ENCODE measurements at places on chromosomes 3 and 15.

GRCh38 chr3:55364421-55364820 lies 122.7 kb downstream of the WNT5A start:
- DNase-seq: no peak

DNA sequence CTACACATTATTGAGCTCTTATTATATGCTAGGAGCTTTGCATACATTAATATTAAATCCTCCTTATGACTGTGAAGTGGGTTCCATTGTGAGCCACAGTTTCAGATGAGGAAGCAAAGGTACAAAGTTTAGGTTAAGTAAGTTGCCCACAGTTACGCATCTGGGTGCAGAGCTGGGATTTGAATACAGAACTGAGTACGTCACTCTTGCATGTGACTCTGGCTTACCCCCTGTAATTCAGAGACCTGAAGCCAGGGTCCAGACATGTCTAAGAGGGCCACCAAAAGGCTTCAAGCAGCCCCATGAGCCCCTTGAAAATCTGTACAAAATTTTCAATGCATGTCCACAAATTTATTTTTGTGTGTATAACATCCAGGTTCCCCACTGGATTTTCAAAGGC lies 71.8 kb downstream of the KLF15 start:
- no peak for DNase-seq

GRCh38 chr15:63880744-63881143 lies 47.0 kb upstream of the HERC1 start:
- no peak for DNase-seq

DNA sequence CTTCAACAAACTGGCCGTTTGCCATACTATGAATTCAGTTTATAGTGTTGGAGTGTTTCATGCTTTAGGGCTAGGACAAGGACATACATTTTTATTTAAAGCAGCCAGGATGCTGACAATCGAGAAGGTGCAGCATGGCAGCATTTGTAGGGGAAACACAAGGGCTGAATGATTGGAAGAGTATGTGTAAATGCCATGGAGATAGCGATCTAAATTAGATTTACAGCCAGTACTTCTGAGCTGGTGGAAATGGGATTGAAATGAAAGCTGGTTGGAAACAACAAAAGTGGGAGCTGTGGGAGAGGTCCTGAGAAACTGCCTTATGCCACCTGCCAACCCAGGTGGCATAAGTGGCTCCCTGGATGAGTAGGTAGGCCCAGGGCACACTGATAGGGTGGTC lies 209.9 kb upstream of the MRPL3 start:
- DNase-seq: no peak

DNA sequence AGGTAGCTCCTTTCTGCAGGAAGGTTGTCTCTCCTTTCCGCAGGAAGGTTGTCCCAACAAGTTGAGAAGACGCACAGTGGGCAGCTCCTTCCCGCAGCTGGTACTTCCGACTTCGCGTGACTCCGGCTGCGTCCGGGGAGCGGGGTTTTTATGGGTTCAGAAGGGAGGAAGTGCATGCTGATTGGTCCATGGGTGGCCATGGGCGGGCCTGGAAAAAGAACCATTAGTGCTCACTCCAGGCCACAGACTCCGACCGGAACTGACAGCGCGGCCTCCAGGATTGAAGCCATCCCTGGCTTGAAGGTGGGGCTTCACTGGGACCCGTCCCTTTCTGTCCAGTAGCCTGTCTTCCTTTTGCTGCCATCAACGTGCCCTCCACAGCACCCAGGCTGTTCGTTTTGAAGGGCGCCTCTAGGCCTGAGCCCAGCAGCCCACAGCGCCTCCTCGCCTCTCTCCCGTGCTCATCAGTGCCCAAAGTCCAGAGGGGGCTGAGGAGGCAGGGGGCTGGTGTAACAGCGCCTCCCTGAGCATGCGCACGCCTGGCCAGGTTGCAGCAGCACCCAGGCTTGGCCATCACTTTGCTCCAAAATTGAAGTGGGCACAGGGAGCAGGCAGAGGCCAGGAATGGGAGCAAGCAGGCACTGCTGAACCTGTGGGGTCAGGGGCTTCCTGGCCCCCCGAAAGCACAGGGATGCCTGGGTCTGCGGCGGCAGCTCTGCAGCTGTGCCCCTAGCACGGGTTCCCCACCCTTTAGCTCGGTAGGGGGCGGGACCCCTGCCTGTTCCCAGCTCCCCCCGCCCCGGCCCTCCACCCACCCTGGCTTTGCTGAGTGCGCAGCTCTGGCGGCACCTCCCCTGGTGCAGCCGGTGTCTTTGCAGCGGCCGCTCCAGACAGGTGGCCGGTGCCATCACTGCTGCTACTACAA lies 330.6 kb upstream of the MCTP2 start:
- no peak for DNase-seq

DNA sequence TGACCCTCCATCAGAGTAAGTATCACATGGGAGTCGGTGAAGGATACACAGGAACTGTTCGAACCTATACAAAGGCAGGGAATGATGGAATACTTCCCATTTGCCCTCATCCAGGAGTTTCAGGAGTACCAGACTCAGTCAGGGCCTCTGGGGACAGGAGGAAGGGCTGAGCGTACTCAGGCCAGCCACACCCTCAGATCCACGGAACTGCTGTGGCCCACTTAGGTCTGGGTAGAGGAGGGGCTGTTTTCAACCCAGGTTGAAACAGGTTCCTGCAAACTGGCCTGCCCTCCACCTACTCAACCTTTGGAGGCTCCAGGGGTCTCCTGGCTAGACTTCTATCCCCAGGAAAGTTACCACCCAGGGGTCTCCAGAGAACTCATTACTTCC lies 6.7 kb upstream of the IGDCC3 start:
- DNase-seq: no peak

- peak; percentile 39 for DNase-seq
These were observed 26.5 kb upstream of the ERC2 start for GRCh38 chr3:56494679-56495322.
